Activated B cell treated with CpG ODN at 0.5 μM for 24 hours (primary cell): ENCODE measurements at places on chromosomes 7 and 10.

DNA sequence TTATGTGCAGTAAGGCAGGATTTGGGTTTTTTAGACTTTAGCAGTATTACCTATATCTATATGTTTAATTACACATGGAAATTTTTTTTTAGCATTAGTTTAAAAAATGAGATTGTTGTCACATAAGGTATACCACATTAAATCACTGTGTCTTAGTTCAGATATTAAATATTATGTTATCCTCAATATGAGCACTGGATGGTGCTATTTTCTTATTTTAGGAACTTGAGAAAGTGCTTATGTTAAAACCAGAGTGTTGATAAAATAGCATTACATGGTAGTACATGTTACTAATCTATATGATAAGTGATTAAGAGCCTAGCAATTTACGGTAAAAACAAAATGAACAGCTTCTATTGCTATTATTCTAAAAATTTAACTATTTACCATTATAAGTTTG, 28.8 kb downstream of the MIOS start:
- no peak for DNase-seq

DNA sequence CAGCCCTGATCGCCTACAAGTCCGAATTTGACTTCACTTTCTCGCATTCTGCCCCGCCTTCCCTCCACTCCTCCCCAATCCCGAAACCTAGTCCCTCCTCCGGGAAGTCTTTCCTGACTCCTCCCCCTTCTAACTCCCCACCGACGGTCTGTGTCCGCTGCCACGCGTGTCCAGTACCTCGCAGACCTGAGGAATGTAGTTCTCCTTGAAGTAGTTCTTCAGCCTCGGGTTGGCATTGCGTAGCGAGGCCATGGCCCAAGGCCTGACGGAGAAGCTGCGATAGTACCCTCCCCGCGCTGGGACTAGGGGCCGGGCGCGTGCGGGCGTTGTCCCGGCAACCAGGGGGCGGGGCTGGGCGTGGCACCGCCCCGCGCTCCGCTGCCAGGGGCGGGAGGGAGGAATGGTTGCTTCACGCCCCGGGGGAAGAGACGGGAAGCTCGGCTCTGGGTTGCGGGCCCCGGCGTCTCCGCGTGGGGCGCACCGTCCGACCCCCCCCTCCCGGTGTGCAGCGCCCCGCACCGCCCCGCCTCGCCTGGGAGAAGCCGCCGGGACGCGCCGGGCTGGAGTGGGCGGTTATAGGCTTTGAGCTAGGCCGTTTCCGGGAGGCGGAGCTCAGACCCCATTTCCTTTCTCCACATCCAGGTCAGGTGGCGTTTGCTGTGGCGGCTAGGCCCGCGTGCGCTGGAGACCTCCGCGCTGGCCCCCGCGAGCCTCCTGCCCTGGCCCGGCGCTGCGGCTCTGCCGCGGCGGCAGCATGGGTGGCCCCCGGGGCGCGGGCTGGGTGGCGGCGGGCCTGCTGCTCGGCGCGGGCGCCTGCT, at the start of the genes ARMC10 and FBXL13:
ARMC10 (plus strand) TSS at position 622 of the 818 bp plus-strand sequence; CDS start at position 755, 133 bp downstream.
FBXL13 (minus strand) TSS at position 278 of the 818 bp plus-strand sequence.
- DNase-seq, result peak; percentile 95

DNA sequence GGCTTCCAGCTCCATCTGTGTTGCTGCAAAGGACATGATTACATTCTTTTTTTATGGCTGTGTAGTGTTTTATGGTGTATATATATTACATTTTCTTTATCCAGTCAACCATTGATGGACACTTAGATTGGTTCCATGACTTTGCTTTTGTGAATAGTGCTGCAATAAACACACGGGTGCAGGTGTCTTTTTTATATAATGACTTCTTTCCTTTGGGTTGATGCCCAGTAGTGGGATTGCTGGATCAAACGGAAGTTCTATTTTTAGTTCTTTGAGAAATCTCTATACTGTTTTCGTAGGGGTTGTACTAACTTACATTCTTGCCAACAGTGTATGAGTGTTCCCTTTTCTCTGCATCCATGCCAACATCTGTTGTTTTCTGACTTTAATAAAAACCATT, 189.7 kb downstream of the ACTR3B start:
- DNase-seq, result no peak

GRCh38 chr7:98877692-98878364, 504 bp upstream of the TRRAP start:
- no peak for DNase-seq

GRCh38 chr7:42232275-42232674, 4.7 kb downstream of the GLI3 start:
- DNase-seq, result no peak

DNA sequence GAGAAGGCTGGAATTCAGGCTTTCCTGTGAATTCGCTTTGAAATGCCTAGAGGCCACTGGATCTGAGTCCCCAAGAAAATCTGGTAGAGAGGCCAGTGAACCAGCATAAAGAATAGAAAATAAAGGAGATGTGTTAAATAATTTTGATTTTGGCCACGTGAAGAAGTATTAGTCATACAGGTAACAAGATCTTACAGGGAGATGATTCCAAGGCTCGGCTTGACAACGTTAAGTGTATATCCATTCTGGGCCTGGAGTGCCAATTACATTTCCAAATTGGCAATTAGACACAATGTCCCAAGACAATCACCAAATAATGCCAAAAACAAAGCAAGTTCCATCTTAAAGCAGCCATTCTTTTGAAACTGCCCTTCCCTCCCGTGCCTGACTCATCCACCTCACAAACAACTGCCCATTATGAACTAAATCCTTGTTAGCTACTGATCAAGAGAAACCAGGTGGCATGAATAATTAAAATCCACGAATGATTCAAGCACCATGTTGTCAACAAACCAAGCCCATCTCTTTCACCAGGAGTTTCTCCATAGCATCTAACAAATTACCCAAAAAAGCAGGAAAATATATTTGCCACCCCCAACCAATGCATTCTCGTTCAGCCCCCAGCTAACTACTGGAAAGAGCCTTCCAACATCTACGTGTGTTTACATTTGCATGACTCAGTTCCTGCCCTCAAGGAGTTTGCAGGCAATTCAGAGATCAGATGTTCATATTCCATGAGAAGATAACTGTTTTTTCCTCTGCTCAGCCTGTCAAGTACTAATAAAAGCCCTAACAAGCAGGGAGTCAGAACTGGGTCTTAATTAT, 8.5 kb downstream of the KCNMA1 start:
- no peak for DNase-seq

- no peak for DNase-seq
These were observed 64.5 kb upstream of the ANKRD1 start for GRCh38 chr10:90985321-90985933.

DNA sequence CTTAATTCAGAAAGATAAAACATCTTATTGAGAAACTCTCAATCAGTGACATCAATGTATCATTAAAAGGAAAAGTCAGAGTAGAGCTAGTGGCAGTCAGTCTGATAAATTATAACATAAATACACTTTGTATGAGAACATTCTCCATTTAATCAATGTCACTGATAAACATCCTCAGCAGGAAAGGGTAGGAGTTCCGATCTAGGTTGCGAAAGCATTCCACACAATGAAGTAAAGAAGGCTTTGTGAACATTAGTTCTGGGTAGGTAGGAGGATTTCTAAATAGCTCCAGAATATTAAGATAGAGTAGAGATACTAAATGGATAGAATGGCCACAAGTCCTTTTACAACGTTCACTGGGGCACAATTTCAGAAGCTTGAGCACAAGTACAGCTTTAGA, 179.7 kb upstream of the MALRD1 start:
- DNase-seq, result no peak

GRCh38 chr7:100547872-100548271, 8.9 kb downstream of the AGFG2 start:
- no peak for DNase-seq

DNA sequence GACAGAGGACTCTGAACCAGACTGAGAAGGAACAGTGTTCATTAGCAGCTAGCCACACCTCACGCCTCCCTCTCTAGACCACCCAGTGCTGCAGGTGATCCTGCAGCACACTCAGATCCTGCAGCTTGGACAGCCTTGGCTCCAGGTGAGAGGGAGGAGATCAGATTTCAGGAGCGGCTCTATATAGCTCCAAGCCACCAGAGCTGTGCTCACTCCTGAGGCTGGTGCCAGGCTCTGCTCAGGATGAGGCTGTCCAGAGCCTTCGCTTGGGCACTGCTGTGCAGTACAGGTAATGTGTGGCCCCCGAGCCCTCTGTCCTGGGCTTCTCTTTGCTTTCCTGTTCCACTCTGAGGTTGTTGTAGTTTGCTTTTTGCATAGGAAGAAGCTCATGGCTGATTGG, 42.4 kb downstream of the C10orf120 start:
- DNase-seq, result no peak

- no peak for DNase-seq
These were observed 441.9 kb upstream of the LRRTM3 start for GRCh38 chr10:66483966-66484365.

DNA sequence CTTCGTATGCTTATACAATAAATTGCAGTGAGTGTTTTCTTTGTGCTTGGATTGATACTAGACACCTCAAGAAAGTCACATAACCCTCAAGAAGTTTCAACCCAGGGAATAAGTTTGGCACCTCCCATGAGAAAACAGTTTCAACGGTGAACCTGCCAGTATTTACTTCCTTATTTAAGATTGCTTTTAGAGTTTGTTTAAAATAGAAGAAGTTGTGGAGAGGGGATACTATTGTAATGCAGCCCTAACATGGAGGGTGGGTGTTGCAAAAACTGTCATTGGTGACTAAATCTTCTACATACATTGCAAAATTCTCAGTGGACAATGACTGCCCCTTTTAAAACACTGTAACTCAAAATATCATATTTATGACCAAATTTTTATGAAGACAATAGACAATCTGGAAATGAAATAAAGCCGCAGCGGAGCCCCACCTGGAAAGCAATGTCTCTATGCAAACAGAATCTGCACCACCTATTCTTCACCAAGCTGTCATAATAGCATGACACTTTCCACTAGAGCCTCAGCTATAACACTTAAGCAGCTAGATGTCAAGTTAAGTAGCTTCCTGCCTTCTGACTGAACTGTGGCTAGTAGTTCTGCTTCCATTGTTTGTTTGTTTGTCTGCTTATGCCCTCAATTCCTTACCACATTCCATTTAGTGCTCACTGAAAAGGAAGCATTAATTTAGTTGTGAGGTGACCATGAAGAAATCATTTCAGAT, 98.2 kb downstream of the MDFIC start:
- no peak for DNase-seq

GRCh38 chr10:113711142-113711541, 31.4 kb downstream of the CASP7 start:
- DNase-seq, result no peak

DNA sequence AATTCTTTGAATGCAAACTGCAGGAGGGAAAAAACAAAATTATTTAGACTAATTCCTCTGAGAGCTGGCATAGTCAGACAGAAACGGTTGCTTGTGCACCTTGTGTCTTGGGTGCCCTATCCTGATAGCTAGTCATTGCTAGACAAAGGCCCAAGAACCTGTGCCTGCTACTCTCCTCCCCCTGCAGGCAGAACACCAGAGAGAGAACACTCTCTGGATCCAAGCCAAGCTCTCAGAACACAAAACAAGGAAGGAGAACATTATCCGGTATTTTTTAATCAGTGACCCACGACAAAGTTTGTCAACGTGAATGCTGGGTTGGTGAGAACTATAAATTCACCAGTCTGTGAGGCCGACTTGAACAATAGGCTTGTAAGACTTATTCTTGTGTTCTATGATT, 18.8 kb upstream of the PPP1R9A start:
- no peak for DNase-seq

DNA sequence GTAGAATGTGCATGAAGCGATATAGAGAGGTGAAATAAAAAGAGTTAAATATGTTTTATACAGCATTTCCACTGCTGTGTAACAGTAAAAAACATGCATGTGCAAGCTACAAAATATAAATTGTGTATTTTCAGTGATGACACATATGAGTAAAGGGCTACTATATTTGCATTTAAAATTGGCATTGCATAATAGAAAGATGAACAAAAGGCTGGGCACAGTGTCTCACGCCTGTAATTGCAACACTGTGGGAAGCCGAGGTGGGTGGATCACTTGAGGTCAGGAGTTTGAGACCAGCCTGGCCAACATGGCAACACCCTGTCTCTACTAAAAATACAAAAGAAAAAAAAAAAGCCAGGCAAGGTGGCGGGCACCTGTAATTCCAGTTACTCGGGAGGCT, 79.8 kb upstream of the CCDC71L start:
- DNase-seq, result no peak

- no peak for DNase-seq
These were observed 18.3 kb upstream of the ELMO1 start for GRCh38 chr7:37467002-37467401.

- DNase-seq, result no peak
These were observed 106.2 kb downstream of the SORBS1 start for GRCh38 chr10:95454940-95455339.

DNA sequence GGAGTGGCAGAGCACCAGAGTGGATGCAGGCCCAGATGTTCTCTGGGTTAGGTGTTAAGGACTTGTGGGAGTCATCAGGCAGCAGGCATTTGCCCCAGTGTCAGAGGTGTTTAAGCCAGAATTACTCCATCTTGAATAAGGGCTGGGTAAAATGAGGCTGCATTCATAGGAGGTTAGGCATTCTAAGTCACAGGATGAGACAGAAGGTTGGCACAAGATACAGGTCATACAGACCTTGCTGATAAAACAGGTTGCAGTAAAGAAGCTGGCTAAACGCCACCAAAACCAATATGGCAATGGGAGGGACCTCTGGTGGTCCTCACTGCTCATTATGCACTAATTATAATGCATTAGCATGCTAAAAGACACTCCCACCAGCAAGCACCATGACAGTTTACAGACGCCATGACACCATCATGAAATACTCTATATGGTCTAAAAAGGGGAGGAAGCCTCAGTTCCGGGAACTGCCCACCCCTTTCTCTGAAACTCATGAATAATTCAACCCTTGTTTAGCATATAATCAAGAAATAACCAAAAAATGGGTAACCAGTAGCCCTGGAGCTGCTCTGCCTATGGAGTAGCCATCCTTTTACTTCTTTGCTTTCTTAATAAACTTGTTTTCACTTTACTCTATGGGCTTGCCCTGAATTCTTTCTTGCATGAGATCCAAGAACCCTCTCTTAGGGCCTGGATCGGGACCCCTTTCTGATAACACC, 882 bp upstream of the LRRC61 start:
- no peak for DNase-seq

- DNase-seq, result no peak
These were observed 86.0 kb downstream of the HIP1 start for GRCh38 chr7:75652788-75653187.

DNA sequence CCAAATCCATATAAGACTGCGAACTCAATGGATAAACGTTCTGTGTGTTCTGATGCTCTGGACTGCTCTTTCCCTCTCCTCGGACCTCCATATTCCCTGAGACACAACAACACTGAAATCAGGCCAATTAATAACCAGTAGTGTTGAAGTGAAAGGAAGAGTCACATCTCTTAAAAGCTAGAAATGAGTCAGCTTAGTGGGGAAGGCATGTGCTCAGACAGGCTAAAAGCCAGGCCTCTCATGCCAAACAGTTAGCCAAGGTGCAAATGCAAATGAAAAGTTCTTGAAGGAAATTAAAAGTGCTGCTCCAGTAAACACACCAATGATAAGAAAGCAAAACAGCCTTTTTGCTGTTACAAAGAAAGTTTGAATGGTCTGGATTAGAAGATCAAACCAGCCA, 29.3 kb downstream of the TNS3 start:
- no peak for DNase-seq

DNA sequence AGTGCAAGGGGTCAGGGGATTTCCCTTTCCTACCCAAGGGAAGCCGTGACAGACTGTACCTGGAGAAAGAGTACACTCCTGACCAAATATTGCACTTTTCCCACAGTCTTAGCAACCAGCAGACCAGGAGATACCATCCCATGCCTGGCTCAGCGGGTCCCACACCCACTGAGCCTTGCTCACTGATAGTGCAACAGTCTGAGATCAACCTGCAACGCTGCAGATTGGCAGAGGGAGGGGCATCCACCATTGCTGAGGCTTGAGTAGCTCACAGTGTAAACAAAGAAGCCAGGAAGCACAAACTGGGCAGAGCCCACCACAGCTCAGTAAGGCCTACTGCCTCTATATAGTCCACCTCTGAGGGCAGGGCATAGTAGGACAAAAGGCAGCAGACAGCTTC, 53.9 kb downstream of the PIK3CG start:
- no peak for DNase-seq
